ENCODE measurements at places on chromosomes 7 and 10.

GRCh38 chr7:144763291-144763690 lies 72.6 kb downstream of the TPK1 start:
- DNase-seq: no peak

DNA sequence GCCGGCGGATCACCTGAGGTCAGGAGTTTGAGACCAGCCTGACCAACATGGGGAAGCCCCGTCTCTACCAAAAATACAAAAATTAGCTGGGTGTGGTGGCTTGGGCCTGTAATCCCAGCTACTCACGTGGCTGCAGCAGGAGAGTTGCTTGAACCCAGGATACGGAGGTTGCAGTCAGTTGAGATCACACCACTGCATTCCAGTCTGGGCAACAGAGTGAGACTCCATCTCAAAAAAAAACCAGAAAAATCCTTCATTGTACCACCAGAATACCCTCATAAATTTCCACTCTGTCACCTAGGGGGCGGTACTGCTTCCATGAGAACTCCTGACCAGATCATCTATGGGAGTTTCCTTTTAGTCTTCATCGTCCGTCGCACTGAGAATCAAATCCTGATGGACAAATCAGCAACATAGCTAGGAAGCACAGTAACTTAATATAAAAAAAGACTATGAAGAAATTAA lies 225.8 kb upstream of the KLF14 start:
- no peak for DNase-seq

DNA sequence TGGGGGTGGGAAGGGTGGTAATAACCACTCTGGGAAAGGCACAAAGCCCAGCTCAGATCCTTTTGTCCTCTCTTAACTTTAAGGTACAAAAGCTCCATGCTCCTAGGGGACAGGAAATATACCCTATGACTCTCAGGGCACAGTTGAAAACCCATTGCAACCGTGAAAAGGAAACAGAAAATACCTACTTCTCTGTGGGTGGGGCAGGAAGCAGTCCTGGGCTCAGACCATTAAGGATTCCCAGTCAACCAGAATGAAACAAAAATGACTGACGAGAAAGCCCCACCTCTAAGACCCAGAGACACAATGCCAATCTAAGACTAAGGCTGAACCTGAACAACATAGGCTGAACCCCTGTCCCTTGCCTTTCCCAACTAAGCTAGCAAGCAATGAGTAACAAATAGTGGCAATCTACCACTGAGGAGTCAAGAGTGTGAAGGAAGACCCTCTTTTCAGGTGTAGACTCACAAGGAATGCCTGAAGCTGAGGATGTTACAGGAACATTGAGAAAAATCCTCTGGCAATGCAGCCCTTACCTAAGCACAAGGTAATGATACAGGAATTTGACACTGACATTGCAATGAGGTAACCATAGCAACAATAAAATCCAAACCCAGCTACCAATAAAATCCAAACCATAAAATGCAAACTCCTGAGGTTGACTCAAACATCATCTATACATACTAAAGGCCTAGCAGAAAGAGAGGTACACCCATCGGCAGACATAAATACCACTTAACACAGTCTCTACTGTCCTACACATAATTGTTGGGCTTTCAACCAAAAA lies 380.1 kb downstream of the HPSE2 start:
- DNase-seq: no peak

DNA sequence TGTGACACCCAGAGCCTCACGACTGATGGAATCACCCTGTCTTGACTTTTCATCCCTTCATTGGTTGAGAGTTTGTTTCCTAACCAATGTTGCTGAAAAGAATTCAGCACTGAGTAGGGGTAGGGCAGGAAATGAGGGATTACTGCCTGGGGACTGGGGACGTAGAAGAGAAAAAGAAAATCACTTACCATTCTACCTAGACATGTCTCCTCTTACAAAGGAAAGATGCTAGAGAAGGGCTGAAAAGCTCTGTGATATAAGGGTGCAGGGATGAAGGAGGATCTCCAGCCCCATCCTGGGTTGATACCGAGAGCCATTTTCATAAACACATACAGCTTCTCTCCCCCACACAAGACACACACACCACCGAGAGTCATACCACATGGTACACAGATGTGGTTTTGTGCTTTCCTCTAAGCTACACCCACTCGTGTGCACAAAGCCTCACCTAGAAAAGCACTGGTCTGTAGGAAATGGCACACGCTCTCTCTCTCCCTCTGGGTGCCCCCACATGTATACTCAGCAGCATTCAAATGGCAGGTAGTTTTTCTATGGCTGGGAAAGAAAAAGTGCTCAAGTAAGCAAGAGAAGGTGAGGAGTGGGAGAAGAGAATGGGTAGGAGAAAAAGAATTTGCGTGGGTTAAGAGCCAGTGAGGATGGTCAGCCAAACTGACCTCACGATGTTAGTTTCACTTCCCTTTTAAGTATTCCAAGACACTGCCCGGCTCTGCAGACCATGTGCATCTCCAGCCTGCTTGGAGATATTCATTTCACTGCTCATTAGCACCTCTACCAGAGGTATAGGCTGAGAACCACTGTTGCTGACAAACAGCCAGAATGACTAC lies 85.8 kb downstream of the CALD1 start:
- peak; percentile 1 for DNase-seq

- peak; percentile 10 for DNase-seq
Measured at GRCh38 chr7:131501422-131501821, 55.0 kb downstream of the PODXL start.

All from stimulated activated CD8-positive, alpha-beta memory T cell treated with anti-CD3 and anti-CD28 coated beads, Interleukin-12 subunit alpha, Interleukin-12 subunit beta, amount 100 ng/mL, for 4 hours (primary cell).